ENCODE measurements at places on chromosomes 16 and 17.

- no peak for DNase-seq
Measured at GRCh38 chr17:61354895-61355874, 44.5 kb upstream of the TBX2 start.

DNA sequence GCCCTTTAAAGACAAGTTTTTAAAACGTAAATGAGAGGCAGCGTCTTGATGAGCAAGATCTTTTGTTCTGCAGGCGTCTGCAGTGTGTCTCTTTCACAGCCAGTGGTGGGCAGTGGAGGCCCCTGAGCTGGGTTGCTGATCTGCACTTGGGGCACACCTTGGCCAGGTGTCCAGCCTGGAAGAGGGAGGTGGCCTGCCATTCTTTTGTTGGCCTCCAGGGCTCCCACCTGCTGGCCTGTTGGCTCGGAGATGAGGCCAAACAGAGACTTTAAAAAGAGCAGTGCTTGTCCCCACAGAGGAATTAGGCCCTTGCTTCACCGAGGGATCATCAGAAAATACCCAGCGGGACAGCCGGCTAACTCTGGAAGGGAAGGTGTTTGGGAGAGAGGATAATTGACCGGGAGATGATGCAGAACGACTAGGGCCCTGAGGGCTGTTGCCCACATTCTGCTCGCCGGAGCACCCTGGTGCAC lies 145.9 kb upstream of the PLCG2 start:
- no peak for DNase-seq

DNA sequence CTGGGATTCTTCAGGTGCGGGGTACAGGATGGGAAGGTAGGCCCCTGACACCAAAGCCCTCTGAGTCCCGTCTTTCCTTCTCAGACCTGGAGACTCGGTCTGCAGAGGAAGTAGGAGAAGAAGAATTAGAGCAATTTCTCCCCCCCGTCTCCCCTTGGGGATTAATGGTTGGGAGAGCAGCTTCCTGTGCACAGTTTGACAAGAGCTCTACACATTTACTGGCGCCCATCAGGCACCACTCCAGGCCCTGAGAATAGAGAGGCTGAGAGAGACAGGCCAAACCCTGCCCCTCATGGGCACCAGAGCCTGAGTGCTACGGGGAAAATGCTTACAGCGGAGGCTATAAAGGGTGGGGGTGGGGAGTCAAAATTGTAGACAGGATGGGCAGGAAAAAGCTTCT lies 3.5 kb upstream of the C16orf74 start:
- no peak for DNase-seq

DNA sequence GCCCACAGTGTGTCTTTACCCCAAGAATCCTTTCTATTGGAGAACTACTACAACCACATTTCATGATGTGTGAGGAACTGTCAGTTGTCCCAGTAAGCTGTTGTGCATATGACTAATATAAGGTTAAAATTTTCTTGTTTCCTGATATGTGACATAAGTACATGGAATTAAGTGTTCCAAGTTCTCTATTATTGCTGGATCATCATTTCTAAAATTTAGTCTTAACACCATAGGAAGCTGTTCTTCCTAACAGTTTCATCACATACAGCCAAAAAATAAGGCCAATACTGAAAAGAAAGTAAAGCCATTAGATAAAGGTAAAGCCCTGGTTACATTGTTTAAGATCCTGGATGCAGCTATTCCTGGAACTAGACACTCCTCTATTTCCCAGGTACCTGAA lies 620.9 kb upstream of the CDH8 start:
- no peak for DNase-seq

GRCh38 chr17:55641676-55642081 lies 81.0 kb downstream of the TMEM100 start:
- DNase-seq = peak; percentile 19

DNA sequence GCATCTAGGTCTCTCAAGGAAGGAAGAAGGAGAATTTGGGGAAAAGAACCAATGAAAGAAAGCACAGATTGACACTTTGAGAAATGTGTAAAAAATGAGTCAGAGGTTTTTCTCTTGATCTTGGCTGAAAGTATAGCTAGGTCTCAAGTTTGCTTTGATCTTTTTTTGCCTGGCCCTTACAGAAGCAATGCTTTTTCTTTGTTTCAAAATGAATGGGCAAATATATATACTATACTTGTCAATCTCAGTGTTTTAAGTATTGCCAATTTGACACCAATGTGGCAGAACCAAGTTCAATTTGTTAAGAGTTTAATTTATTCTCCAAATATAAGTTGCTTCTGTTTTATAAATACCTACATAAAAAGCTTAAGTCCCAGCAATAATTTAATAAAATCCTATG lies 119.6 kb downstream of the PPM1E start:
- DNase-seq = no peak

- DNase-seq = no peak
Measured at GRCh38 chr17:77737442-77738265, 220.8 kb upstream of the TNRC6C start.

GRCh38 chr16:86406056-86406455 lies 104.3 kb upstream of the FOXF1 start:
- DNase-seq = no peak

DNA sequence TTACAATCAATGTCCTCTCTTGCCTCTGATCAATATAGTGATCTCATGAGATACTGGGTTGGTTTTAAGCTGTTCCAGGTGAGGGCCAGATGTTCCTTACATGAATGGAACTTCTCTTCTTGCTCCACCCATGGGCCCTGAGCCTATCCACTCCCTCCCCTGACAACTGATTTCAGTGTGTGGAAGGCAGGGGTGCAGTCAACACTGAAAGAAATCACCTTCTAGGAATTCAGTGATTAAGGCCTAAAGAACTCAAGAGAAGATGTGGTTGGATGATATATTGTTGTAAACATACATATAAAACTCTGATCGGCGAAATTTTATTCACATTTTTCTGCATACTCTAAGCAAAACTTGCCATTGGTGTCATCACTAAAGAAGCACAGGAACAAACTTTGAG lies 6.7 kb upstream of the GOSR2 start:
- DNase-seq = no peak

- no peak for DNase-seq
Measured at GRCh38 chr16:87003414-87003755, 313.8 kb downstream of the C16orf95 start.
